Tibial nerve (tissue), 4 donors: ENCODE measurements at places on chromosomes 2 and 18.

- DNase-seq = no peak
These were observed 1.2 kb downstream of the EFEMP1 start for GRCh38 chr2:55922291-55922907.

DNA sequence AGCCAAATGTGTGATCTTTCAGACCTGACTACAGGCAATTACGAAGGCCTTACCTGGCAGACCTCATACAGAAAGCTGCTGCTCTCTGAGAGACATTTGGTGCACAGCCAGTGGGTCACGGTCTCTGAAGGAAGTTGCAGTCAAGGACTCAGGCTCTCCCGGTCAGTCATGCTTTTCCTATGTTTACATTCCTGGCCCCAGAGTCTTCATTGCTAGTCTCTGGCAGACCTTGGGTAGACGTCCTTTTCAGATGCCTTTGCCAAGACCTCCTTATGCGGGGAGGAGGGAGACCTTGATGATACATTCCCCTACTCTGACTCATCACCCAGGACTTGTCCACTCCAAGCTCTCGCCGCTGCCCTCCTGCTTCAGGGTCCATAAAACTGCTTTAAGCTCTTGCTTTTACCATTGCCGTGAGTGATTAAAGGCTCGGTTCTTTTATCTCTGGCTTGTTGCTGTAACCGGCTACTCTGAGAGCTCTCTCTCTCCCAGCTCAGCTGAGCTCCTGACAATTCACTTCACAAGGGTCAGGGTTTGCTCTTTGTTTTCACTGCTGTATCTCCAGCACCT is 62.0 kb upstream of the SLC35F5 start:
- DNase-seq = no peak

DNA sequence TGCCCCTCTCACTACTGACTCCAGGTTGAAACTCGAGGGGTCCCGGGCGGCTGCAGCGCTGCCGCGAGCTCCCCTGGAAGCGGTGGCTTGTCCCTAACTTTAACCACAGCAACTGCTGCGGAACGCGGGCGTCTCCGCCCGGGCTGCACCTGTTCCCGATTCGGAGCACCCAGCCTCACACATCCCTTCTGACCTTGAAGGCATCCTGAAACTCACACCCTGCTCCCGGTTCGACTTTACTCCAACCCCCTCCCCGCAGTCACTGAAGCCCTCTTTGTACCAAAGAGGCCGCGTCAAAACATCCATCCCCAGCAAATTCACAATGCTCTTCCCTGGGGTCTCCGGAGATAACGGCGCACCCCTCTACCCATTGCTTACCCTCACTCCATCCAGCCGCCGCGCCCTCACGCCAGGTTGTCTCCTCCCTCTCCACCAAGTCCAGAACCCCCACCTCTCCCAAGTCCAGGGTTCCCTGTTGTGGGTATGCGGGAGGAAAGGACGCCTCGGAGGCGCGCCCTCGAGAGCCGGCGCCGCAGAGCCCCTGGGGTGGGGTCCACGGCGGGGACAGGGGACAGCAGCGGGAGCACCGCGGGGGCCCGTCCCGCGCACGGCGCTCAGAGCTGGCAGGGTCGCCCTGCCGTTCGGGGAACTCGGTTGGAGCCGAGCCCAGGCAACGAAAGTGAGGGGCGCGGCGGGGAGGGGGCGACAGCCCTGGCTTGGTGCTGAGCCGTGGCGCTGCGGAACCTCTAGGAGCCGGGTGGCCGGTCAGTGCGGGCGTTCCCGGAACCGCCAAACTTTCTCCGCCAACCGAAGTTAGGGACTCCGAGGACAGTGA is 934 bp downstream of the MYO5B start:
- no peak for DNase-seq

GRCh38 chr2:46278952-46279351 is 18.3 kb upstream of the EPAS1 start:
- DNase-seq = no peak

- no peak for DNase-seq
These were observed 160.3 kb downstream of the L3MBTL4 start for GRCh38 chr18:6254456-6254855.

GRCh38 chr2:234880551-234881211 is 71.1 kb upstream of the SH3BP4 start:
- DNase-seq = peak; percentile 8

- no peak for DNase-seq
These were observed 5.1 kb downstream of the SLC39A10 start for GRCh38 chr2:195662138-195662537.

DNA sequence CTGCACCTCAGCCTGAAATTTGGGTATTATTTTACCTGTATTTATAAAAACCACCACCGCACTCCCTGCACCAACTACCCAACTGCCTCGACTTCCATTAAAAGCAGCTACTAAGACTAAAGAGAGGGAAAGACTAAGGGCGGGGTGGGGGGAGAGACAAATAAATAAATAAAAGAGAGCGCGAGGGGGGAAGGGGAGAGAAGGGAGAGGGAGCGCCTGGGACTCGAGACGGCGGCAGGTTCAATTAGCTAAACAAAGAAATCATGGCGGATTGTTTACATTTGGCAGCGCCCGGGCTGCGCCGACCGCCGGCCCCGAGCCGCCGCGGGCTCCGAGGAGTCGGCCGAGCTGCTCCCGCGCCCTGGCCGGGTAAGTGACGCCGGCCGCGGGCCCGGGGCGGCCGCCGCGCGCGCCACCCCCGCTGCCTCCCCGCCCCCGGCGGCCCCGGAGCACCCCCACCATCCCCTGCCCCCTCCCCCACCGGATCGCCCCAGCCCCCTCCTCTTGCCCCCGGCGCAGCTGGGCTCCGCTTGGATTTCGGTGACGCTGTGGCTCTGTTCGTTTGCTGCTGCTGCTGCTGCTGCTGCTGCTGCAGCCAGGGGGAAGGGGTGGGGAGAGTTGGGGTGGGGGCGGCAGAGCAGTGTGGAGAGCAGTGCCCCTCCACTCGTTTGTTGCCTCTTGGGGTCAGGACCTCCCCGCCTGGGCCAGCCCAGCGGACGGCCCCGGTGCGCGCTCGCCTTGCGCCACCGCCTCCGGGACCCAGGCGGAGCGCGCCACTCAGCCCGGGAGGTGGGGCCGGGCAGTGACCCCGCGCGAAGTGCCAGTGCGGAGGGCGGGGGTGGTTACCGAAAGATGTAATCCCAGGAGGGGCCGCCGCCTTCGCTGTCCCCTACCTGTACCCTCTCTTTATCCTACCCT is 187.2 kb upstream of the FANCL start:
- no peak for DNase-seq

DNA sequence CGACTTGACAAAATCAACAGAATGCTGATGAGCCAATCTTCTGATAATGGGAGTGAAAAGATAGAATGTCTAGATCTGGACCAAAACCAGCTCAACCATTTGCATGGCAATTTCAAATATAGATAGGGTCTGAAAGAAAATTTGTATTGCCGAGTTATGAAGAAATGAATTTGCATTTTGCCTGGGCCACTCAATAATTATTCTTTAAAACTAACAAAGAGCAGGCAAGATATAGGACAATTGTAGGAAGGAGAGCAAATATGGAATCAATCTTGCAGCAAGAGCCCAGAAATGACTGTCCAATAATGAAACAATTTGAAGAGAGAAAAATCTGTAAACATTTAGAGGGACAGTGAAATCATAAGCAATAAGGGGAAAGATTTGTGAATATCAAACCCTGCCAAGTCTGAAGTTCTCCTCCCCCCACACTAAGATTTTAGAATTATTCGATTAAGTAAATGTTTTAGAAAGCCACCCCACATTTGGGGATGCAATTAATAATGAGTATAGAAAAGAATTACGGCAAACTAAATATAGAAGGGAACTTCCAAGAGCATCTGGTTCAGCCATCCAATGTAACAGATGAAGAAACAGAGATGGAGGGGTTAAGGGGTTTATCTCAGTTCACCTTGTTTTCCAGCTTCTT is 377.4 kb downstream of the SETBP1 start:
- DNase-seq = no peak

DNA sequence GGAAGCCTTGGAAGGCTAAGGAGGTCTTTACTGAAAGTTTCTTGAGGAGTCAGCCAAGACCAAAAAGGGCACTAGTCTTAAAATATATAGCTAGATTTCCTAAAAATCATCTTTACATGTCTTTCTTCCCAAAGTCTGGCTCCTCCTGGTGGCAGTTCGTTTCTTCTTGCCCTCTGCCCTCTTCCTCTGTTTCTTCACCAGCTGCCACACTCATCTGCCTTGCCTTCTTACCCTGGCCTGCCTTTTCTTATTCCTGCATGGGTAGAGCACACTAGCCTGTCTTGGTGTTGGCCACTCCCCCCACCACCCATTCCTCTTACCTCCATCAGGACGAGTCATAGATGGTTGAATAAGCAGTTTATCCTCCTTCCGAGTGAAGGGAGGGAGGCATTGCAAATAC is 129.8 kb downstream of the RAPGEF4 start:
- DNase-seq = no peak

DNA sequence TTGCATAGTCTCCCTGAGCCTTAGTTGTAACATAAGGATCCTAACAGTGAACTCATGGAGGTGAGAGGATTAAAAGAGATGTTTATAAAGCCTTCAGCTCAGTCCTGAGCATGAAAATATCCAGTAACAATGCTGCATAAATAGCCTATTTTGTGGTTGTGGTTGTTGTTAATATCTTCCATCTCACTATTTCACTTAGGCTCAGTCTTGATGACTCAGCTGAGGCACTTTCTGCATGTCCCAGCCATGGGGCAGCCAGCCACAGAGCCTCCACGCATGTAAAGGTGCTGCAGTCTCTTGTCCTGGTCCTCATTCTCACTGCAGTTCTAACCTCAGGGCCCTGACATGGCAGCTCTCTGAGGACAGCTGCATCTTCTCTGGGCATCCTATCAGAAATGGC is 218.8 kb upstream of the PKDCC start:
- DNase-seq = no peak

DNA sequence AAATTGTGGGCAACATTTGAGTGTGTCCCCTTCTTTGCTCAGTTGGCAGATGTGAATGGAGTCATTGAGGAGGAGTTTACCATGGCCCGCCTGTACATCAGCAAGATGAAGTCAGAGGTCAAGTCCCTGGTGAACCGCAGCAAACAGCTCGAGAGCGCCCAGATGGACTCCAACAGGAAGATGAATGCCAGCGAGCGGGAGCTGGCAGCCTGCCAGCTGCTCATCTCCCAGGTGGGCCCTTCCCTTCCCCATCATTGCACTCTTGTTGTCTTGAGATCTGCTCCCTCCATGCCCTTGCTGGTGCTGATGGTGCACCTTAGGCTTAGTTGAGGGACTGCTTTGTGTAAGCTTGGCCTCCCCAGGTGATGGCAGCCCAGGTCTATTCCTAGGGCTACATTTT is 47.5 kb upstream of the LYPD6B start:
- DNase-seq = no peak

DNA sequence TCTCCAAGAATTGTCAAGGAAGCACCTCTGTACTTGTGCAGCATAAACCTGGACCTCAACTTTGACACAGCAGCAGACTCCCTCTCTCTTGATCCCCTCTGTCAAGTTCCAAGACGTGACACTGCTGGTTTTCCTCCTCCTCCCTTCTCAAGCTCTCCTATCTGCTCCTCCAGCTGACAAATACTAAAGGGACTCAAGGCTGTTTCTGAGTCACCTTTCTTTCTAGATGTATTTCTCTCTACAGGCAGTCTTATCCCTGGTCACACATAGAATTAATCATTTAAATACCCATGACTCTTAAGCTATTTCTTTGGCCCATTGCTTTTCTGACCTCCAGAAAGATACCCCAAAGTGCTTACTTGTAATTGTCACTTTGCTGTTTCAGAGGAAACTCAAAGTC is 53.5 kb downstream of the SEPTIN10 start:
- no peak for DNase-seq

- DNase-seq = no peak
These were observed 713.5 kb downstream of the LRP1B start for GRCh38 chr2:141417246-141417797.

GRCh38 chr2:25088817-25089516 is 47.1 kb downstream of the EFR3B start:
- no peak for DNase-seq

DNA sequence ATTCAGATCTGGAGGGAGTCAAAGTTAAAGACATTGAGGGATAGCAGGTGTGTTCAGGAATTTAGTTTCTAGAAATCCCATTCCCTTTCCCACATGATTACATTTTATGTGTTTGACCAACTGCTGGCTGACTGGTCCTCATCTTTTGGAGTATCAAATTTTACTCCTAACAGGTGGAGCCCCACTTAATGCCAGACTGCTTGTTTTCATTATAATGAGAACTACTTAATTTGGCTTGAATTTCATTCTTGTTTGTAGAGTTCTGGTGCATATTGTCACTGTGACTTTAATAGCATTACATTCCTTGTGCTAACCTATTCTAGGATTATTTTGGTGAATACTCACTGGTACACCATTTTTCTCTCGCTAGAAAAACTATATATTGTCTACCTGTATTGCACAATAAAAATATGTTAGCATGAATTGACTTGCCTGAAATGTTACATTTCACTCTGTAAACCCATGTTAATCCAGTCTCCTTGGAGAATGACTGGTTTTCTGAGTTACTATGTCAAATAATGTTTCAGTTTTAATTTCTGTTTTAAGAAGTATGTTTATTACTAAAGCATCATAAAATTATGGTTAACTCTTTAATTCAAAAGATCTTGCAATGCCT is 98.2 kb downstream of the TANC1 start:
- DNase-seq = no peak

DNA sequence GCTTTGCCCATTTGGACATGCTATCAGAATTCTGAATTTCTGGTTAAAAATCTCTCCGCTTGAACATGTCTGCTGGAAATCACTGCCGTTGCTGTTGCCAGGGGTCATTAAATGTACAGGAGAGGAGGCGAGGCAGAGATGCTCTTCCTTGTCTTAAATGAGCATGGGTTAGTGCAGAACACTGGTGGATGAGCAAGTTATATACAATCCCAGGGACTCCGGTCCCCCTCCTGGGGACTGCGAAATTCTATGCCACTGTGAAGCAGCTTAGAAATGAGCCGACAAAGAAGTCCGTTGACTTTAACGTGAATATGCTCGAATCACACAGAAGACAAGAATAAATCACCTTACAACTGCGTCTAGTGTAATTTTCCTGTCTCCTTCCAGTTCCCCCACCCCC is 95.1 kb upstream of the KLHL14 start:
- DNase-seq = no peak

DNA sequence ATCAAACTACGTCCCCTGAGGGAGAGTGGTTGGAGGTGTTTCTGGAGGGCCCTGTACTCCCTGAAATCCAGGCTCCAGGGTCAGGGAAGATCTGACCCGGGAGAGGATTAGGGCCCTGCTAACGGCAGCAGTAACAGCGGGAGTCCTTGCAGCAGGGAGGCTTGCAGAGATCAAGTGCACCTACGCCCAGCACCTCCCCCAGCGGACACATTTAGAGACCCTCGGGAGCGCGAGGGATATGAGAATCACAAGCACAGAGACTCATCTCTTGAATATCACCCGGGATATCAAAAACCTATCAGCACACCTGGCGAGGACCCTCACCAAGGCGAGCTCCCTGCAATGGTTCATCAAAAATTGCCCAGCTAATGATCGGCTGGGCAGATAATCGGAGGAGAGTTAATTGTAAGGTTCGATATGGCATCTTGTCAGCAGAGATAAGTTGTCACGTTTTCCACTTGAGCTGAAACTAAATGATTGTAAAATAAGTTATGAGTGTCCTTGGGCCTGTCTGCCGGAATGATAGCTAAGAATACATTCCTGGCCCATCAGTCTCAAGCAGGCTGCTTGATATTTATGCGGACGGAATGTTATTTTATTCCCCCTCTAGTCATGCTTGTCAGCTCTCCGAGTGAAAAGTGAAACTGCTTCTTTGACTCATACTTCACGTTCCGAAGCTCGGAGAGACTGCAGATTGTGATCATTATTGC is 209.8 kb downstream of the GBX2 start:
- no peak for DNase-seq
